Choroid plexus epithelial cell (primary cell): ENCODE measurements at places on chromosomes 1 and 21.
A peak's percentile ranks its signal among the peaks of the same experiment; 100 is the strongest.

DNA sequence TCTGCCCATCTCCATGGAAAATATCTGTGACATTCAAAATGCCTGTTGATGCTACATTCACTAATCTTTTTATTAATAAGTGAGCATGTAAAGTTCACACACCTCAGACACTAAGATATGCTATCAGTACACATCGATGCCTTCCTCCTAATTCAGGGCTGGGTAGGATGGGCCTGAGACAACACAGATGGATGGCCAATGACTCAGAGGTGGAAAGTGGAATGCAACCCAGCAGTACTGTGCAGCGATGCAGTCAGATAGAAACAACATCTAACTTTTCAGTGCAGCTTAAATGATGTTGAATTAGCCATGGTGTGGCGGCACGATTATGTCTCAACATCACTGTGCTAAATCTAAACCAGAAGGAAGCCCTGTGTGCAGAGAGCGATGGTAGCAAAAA, 161.6 kb upstream of the KCNJ15 start:
- DNase-seq: peak; percentile 1

DNA sequence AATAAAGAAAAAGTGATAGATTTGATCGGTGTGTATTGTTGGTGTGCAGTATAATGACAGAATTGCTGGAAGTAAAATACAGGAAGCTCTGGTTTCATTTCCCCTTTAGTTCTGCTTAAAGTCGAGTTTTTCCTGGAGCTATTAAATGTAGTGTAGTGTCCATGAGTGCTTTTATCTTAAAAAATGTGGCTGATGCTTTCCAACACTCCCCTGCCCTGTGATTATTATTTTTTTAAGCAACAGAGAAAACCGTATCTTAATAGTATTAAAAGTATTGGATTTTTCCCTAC, 1.1 kb downstream of the LGALS8 start:
- no peak for DNase-seq

DNA sequence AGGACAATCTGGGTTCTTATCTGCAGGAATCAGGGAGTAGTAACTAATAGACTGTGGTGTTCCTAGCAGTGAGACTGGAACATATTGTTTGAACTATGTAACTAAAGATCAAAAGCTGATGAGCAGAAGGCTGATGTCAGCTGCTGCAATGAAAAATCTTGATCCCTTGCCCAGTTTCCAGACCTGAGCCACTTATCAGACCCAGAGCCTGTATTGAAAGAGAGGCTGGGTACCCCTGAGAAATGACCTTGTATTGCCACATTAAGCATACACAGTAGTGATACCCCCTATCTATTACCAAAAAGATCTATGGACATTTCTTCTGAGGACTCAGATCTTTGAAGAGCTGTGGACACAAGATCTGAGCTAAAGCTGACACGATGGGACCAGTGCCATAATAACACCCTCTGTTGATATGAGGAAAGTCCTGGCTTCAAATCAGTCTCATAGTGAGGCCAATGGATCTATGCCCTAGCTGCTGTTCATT, 178.0 kb upstream of the GALNT2 start:
- no peak for DNase-seq

GRCh38 chr21:25670726-25671125, 31.7 kb downstream of the JAM2 start:
- DNase-seq: no peak

DNA sequence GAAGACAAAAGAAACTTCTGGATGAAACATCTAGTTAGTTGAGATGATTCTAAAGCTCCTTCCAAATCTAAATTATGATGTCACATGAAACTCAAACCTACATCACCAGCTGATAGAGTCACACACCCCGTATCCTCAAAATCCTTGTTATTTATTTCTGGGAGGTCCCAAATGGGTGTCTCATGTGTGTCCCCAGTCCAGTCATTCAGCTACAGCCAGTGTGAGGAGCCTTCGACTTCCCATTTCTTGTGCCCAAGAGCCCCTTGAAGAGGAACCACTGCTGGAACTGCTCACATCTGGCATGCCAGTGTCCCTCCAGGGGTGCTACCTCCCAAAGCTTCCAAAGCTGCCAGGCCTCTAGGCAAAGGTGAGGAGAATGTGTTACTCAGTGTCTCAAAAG, 32.5 kb upstream of the KCNA3 start:
- DNase-seq: no peak

- DNase-seq: no peak
Observed at GRCh38 chr1:48761411-48761810, 15.3 kb downstream of the BEND5 start.

GRCh38 chr1:98906361-98906760, 98.3 kb downstream of the PLPPR5 start:
- no peak for DNase-seq

DNA sequence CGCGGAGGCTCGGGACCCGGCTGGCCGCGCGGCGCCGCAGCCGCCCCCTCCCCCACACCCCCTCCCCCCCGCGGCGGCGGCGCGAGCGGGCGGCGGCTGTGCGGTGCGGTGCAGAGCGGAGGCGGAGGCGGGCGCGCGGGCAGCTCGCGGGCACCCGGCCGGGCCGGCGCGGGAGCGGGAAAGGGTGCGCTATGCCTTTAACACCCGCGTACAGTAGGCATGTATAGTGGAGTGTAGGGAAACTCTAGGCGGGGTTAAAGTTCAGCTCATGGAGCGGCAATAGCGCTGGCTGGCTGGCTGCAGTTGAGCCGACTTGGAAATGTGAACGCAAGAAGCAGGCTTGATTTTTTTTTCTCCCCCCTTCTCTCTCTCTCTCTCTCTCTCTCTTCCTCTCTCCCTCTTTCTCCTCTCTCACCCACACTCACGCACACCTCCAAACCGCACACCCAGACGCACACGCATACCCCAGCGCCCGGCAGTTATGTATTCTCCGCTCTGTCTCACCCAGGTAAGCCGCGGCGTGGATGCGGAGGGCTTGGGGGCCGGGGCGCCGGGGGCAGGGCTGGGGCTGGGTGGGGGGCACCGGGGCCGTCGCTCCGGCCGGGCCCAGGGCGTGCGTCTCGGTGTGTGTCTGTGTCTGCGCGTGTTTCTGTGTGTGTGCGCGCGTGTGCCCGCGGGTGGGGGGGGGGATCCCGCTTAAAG, at the start of gene NFIA:
NFIA (plus strand) TSS at position 251 of the 702 bp plus-strand sequence.
- peak; percentile 86 for DNase-seq

GRCh38 chr21:46059195-46059594, 38.7 kb upstream of the COL6A2 start:
- DNase-seq: no peak

GRCh38 chr1:156970017-156970416, 49.6 kb downstream of the LRRC71 start:
- peak; percentile 43 for DNase-seq

- DNase-seq: no peak
Observed at GRCh38 chr1:212232090-212232489, 53.1 kb upstream of the PPP2R5A start.

- peak; percentile 76 for DNase-seq
Observed at GRCh38 chr1:219798283-219799030, 129.9 kb downstream of the SLC30A10 start.

GRCh38 chr1:41293779-41294178, 51.7 kb upstream of the SCMH1 start:
- no peak for DNase-seq

DNA sequence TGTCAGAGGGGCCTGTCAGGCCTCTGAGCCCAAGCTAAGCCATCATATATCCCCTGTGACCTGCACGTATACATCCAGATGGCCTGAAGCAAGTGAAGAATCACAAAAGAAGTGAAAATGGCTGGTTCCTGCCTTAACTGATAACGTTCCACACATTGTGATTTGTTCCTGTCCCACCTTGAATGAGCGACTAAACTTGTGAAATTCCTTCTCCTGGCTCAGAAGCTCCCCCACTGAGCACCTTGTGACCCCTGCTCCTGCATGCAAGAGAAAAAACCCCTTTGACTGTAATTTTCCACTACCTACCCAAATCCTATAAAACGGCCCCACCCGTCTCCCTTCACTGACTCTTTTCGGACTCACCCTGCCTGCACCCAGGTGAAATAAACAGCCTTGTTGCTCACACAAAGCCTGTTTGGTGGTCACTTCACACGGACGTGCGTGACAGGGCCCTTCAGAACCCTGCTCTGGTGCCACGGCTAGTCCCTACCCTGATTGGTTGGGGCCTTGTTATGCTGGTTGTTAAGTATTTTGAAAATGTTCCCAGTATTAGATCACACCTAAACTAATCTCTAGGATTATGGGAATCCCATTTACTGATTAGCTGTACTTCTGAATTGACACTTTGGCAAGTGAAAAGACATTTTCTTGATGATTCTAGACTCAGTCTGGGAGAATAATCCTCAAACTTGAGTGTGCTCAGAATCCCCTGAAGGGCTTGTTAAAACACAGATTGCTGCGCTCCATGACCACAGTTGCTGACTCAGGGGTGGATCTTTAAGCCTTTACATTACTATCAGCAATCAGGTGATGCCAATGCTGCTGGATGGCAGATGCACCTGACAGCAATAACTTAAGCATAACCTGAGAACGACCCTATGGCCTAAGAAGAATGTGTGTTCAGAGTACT, 28.8 kb upstream of the SPATA6 start:
- DNase-seq: no peak

DNA sequence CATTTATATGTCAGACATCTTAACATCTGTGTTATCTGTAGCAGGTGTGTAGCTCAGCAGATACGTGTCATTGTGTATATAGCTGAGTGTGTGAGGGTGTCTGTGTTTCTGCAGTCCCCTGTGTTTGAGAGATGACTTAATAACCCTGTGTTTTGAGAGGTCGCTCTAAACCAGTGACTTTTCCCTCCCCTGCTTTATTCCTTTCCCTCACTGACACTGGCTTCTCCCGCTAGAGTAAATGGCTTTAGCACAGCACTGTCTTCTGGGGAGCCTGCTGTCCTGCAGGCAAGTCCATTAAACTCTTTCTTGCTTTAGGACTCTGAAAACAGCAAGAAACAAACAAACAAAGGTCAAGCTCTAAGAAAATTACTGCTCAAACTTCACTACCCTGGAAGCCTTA, 53.0 kb downstream of the VANGL1 start:
- no peak for DNase-seq

DNA sequence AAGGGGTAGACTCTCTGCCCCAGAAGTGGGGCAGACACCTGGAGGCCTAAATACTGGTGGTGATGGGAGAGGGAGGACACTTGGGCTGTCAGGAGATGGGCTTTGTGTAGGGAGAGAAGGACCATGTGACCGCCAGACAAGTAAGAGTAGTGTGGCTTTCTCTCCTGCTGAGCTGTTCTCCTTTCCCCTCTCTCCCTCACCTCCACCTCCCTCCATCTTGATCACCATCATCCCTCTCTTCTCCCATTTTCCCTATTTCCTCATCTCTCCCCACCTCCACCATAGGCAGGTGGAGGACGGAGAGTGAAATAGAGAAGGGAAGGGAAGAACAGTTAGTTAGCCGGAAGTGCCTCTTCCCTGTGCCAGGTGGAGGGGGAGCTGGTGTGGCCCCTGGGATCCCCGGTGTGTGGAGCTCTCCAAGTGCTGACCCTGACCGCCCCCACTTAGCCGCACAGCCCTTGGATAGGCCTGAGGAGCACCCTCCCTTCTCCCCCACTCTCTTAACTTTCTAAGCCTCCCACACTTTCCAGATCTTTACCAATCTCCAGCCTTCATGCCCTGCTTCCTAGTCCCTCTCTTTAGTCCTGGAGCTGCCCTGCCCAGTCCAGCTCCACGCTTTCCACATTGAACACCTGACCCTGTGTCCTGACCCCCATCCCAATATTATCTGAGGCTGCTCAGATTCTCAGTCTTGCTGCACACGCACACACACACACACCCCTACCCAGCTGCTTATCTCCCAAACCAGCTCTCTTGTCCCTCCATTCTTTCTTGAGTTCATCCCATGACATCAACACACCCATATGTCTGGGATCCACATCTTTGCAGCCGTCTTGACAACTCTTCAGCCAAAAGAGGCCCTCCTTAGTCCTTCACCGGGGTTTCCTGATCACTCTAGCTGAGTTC, 1.5 kb downstream of the CELF3 start:
- no peak for DNase-seq

- DNase-seq: no peak
Observed at GRCh38 chr1:170156594-170156993, 10.8 kb downstream of the NTMT2 start.

GRCh38 chr21:42111470-42111743, 40.3 kb downstream of the UMODL1 start:
- DNase-seq: no peak

GRCh38 chr1:150813028-150813707, 5.1 kb upstream of the CTSK start:
- DNase-seq: peak; percentile 86

DNA sequence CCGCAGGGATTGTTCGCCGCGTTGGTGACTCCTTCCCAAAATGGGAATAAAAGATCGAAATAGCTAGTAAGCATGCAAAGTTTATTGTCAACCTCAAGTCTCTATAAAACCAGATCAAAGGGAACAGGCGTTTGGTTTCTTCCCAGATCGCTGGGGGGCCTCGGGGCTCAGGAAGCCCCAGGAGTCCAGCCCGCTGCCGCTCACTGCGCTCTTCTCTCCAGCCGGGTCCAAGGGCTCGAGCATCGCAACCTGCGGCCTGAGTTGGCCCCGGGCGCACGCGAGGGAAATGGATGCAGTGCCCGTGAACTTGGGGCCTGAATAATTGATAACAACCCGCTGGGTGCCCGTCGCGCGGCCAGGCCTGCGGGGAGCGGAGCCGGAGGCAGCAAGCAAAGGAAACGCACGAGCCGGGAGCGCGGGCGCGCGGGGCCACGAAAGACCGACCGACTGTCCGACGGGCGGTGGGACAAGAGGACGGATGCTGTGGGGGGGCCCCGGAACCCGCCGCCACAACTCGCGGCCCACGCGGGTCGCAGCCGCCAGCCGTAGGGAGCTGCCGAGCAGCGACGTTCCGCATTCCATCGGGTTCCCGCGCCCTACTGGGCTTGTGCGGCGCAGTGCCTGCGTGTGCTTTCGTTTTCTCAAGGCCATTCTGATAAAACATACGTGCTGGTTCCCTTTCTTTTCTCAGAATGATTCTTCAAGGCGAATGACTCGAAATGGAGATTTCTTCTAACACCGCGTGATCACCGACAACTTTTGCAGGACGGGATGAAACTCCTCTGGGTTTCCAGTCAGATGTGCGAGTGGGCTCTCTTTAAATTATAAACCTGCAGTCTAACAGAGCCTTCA, 14.0 kb upstream of the ALX3 start:
- DNase-seq: peak; percentile 61

DNA sequence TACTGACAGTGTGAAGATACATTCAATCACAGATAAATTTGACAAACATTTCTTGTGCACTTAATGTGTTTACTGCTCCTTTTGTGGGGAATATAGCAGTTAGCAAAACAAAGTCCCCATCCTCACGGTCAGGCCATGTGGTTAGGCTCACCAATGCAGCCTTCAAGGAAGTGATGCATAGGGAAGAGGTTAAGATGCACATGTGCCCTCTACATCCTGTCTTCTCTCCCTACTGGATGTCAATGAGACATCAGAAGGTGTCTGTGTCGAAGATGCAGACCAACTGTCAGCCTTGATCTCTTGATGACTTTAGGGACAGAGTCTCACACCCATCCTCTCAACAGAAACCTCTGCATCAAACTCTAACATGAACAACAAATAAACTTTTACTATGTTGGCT, 78.7 kb downstream of the FH start:
- DNase-seq: no peak

DNA sequence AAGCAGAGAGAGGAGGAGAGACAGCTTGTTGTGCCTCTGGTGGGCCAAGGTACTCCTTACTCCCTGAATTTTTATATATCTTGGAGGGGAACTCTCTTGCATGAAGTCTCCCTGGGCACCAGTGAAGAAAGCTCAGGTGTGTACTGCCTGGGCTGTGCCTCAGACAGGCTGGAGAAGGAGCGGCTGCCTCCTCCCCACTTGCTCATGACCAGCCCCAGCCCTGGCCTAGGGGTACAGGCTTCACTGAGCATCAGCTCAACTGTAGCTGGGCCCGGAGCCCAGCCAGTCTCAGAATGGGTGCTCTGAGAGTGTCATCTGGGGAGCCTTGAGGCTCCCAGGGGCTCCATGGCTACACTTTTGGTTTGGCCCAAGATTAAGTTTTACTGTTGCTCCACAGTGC, 44.8 kb upstream of the TENT5C start:
- no peak for DNase-seq
